ENCODE measurements at places on chromosomes 5 and 9.

DNA sequence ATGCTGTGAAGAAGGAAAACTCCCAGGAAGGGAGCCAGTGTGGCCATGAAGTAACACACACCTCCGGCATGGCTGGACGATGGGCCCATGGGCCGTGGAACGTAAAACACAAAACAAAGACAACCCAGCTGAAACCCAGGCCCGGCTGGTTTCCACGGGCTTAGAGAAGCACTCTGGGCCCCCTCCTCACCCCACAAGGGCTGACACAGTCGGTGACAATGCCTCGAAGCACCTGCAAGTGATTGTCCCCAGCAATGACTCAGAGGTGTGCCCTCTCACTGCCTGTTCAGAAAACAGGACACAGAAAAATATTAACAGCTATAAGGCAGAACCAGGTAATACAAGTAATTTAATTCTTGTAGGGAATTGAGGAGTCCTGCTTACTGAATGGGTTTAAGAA lies 135.3 kb downstream of the ROR2 start:
- no peak for DNase-seq

- DNase-seq, result no peak
These were observed 1.4 kb downstream of the CEP120 start for GRCh38 chr5:123421773-123422172.

GRCh38 chr5:76732405-76733048 lies 16.6 kb downstream of the F2R start:
- DNase-seq, result no peak

GRCh38 chr9:130765137-130766020 lies 69.7 kb upstream of the ABL1 start:
- no peak for DNase-seq

- DNase-seq, result no peak
These were observed 197.1 kb upstream of the TBCA start for GRCh38 chr5:77973253-77973609.

- no peak for DNase-seq
These were observed 90.2 kb downstream of the ZNF462 start for GRCh38 chr9:106953174-106953573.

- DNase-seq, result no peak
These were observed 1.8 kb downstream of the UBAP2 start for GRCh38 chr9:34046784-34047379.

DNA sequence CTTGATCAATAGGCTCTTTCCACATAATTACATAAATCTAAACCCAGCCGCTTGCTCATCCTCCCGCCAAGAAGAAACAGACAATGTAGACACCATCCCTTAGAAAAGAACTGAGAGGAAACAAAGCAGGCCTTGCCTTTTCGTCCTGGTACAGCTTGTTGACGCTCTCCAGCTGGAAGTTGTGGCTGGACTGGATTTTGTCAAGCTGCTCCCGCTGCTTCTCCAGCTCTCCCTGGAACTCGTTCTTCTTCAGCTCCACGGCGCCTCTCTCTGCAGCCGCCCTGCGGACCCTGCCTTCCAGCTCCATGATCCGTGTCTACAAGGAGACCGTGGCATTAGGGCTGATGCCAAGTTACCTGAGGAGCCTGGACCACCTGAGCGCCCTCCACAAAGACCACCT lies 22.1 kb downstream of the GOLM1 start:
- no peak for DNase-seq

DNA sequence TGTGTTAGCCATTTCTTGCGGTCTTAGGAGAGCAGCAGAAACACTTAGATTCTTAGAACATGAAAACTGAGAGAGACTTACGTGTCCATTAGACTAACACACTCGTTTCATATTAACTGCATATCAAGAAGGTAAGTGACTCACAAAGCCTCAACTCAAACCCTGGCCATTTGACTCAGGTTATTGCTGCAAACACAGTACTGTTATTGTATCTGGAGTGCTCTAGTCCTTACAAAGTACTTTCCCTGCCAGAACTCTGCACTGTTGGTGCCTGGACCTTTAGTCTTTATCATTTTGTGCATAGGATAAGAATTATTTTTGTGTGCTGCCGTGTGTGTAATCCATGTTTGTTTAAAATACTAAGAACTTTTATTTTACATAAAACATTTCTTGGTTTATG lies 155.7 kb downstream of the FBXL7 start:
- no peak for DNase-seq

- DNase-seq, result no peak
These were observed 9.0 kb downstream of the RFESD start for GRCh38 chr5:95655575-95655974.

DNA sequence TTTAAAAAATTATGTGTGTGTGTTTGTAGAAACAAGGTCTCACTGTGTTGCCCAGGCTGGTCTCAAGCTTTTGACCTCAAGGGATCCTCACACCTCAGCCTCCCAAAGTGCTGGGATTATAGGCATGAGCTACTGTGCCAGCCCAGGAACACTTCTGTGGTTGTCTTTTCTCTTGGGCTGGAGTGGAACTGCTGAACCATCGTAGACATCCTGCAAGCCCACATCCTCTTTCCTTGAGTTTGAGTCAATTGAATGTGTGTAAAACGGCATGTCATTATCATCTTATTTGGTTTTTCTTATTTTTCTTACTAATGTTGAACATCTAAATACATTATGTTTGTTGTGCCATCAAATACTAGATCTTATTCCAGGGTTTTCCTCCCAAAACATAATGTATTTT lies 40.0 kb downstream of the EHMT1 start:
- no peak for DNase-seq

DNA sequence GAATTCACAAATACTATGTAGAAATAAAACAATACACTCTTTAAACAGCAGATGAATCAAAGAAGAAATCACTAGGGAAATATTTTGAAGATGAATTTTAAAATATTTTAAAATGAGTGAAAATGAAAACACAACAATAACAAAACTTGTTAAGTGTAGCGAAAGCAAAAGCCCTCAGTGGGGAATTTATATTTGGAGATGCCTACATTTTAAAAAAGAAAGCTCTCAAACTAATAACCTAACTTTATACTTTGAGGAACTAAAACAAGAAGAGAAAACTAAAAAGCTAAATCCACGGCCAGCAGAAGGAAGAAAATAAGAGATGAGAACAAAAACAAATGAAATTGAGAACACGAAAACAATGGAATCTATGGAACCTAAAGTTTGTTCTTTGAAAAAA lies 22.7 kb downstream of the SPDL1 start:
- no peak for DNase-seq

DNA sequence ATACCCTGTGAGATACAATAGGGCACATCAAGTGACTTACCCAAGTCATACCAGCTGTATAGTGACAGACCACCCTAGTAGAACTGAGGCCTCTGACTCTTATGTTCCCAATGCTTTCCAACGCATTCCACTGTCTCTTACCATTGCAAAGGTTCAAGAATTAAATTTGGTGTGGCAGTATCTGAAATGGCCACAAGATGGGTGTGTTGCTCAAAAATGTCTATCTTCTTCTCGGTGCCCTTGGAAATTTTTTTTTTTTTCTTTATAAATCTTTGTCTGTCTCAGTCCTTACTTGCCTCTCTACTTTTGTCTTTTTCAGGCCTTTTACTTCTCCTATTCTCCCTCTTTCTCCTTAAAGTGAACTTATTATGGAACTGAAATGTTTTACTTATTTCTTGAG lies 48.4 kb downstream of the GPR21 start:
- DNase-seq, result no peak

GRCh38 chr5:179131886-179132585 lies 71.9 kb downstream of the ZNF354C start:
- DNase-seq, result no peak

DNA sequence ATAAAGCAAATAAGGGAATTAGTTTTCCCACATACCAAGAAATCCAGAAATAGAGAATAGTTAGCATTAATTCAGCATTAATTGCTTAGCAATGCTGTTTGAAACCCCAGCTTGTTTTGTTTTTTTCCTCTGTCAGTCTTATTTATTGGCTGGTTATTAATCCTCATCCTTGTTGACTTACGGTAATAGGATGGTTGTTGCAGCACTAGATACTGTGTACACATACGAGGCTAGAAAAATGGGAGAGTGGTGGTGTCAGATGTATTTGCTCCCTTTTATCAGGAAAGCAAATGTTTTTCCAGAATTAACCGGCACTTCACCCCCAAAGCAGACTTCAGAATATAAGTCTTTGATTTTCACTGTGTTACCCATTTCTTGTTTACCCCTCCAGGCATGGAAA lies 60.4 kb downstream of the ERBIN start:
- no peak for DNase-seq

GRCh38 chr9:6054280-6055099 lies 39.1 kb upstream of the RANBP6 start:
- DNase-seq, result peak; percentile 54

DNA sequence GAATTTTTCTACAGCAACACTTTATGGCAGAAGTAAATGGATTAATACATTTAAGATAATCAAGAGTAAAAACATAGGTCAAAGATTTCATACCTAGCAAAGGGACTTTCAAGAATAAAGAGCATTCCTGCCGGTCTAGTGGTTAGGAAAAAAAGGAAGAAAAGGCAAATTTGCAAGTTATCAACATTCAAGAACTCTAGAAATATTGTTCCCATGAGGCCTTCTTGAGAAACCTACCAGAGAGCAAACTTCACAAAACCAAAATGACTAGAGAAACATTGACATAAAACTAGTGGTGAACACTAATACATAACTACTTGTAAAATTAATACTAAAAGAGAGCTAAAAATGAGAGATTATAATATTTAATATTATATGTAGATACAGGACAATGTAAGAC lies 320.2 kb upstream of the RGMB start:
- no peak for DNase-seq

- DNase-seq, result no peak
These were observed 285.2 kb downstream of the EBF1 start for GRCh38 chr5:158814521-158814920.

GRCh38 chr5:151592855-151593408 lies 1.8 kb upstream of the FAT2 start:
- no peak for DNase-seq

DNA sequence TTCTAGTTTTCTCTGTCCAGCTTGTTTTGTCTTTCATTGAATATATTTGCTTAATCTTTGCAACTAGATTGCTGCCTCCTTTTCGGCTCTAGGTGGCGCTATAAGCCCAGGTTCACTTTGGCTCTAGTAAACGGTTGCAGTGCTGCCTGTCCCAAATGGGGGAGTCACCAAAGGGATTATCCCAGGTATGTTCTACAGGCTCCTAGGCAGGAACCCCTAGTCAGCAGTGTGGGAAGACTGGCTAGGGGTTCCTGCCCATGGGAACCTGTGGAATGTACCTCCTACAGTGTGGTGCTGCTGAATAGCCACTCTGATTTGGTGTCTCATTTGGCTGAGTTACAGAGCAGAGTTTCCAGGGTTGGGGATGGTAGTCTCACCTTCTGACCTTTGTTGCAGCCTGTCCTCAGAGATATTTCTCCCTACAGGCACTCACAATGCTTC lies 85.2 kb downstream of the ARSB start:
- DNase-seq, result peak; percentile 59

DNA sequence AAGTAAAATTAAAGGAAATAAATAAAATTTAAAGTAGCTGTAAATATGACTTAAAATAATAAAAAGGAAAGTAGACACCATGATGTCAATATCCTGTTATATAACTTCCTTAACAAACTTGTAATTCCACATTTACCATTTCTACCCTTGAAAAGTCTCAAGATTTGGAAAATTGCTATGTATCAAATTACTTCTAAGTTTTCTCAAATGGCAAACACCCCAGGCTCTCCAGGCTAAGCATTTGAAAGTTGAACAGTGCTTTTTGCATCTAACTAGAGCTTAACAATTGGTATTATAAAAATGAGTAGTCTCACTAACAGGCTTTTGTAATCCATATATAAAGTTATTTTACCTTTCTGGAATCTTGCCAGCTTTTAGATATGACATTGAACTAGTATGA lies 41.5 kb upstream of the MACIR start:
- DNase-seq, result no peak

- no peak for DNase-seq
These were observed 137.1 kb upstream of the TRIM32 start for GRCh38 chr9:116549786-116550660.

- no peak for DNase-seq
These were observed 5.0 kb downstream of the DIPK1B start for GRCh38 chr9:136717399-136717798.

DNA sequence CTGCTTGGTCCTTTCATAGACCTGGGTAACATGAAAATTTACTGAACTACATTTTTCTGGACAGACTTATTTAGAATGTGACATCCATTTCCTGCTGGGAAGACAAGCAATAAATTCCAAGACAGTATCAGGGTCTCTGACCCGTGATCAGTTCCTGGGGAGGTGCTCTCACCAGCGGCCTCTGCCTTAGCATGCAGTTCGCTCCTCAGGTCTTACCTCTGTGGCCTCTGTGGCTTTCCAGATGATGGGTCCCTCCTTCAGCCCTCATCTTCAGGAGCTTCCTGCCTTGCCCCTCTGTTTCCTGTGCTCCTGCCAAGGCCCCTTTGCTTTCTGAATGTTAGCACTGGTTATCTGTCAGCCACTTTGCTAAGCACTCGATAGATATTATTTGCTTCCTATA lies 66.4 kb downstream of the CMYA5 start:
- DNase-seq, result no peak

GRCh38 chr5:143646961-143647360 lies 165.0 kb upstream of the HMHB1 start:
- no peak for DNase-seq

Data from iPS DF 19.7 (cell line).